ENCODE measurements at places on chromosomes 5 and 9.

- DNase-seq, result no peak
Observed at GRCh38 chr5:96157841-96158291, 196.2 kb upstream of the ELL2 start.

DNA sequence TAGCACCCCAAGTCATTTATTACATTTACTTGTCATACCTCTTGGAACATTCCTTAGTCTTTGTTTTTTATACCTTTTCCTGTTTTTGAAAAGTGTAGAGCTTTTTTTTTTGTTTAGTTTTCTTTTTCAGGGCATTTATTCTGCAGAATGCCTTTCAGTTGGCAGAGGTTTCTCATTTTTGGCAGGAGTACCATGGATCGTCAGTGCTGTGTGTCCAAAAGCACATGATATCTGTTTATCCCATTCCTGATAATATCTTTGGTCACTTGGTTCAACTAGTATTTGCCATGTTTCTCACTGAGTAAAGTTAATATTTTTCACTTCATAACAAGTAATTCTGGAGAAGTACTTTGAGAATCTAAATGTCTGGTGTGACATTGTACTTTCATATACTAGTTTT, 10.7 kb downstream of the OGN start:
- no peak for DNase-seq

DNA sequence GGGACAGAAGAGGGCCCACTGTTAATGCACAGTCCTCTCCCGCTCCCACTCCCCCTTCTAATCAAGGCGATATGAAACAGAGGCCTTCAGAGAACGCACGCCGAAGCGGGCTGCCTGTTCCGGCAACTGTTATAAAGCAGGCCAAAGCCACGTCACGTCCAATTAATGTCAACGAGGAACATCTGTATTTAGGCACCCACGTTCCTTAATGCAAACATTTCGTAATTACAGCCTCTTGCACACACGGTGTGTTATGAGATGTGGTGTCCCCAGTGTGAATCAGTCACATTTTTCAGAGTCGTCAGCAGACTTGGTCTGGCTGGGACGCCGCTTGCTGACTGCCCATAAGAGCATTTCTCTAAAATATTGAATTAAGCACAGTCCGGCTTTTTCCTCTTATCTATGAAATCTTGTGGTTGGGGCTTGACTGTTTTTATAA, 339.0 kb downstream of the NSG2 start:
- DNase-seq, result no peak

- DNase-seq, result no peak
Observed at GRCh38 chr9:30996761-30997160, 1387.7 kb upstream of the ACO1 start.

GRCh38 chr9:133767625-133768024, 29.5 kb upstream of the SARDH start:
- no peak for DNase-seq

- no peak for DNase-seq
Observed at GRCh38 chr9:115443890-115444289, 325.9 kb upstream of the TNC start.

GRCh38 chr5:113163328-113163727, 186.7 kb downstream of the DCP2 start:
- no peak for DNase-seq

- DNase-seq, result no peak
Observed at GRCh38 chr5:155540000-155540595, 526.5 kb downstream of the KIF4B start.

GRCh38 chr5:141883184-141883891, 5.1 kb upstream of the PCDH1 start:
- no peak for DNase-seq

Measured in anterior cingulate cortex (tissue), 58 donors.